ENCODE measurements at places on chromosomes 5 and 9. TPM values are rescaled to one million over a fixed set of nuclear protein-coding genes. Genes with fewer than 3 reads are reported as not detected.

DNA sequence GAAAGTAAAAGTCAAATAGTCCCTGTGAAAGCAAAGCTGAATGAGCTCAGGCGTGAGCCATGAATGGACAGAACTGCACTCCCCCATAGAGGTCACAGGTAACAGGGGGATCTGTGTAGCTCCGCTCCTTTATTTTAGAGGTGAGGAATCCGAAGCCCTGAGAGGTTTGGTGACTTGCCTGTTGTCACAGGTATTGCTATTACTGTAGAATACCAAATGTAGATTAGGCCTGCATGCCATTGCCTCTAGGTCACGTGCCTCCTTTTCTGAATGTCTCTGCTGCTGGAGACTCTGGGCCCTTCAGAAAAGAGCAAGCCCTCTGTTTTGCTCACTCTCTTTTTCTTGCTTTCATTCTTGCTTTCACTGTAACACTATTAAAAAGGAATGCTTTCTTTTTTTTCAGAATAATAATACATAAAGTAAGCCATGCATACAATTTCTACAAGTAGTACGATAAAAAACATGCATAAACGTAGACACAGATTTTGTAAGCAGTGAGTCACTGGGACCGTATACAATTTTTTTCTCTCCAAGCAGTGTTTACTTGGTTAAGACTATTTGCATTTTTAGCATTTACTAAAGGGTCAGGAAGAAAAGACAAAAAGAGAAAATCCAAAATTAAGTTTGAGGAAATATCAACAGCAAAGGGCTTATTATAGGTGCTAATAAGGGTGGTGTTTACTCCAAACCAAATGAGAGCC lies 568.7 kb upstream of the ADAMTS16 start:
- H3K36me3 ChIP-seq: no peaks in the 10 kb centered on the region
- no peak overlapping the region for H3K27ac ChIP-seq
- no peaks in the 10 kb centered on the region for H3K27me3 ChIP-seq
- H3K4me1 ChIP-seq: no peaks in the 10 kb centered on the region

GRCh38 chr9:10674586-10674985 lies 61.8 kb upstream of the PTPRD start:
- H3K27ac ChIP-seq: no peak overlapping the region
- no peak for DNase-seq
- no peaks in the 10 kb centered on the region for H3K27me3 ChIP-seq

GRCh38 chr9:110536822-110537221 lies 42.7 kb downstream of the SVEP1 start:
- no peak overlapping the region for H3K4me3 ChIP-seq
- DNase-seq: no peak
- no peaks in the 10 kb centered on the region for H3K36me3 ChIP-seq

DNA sequence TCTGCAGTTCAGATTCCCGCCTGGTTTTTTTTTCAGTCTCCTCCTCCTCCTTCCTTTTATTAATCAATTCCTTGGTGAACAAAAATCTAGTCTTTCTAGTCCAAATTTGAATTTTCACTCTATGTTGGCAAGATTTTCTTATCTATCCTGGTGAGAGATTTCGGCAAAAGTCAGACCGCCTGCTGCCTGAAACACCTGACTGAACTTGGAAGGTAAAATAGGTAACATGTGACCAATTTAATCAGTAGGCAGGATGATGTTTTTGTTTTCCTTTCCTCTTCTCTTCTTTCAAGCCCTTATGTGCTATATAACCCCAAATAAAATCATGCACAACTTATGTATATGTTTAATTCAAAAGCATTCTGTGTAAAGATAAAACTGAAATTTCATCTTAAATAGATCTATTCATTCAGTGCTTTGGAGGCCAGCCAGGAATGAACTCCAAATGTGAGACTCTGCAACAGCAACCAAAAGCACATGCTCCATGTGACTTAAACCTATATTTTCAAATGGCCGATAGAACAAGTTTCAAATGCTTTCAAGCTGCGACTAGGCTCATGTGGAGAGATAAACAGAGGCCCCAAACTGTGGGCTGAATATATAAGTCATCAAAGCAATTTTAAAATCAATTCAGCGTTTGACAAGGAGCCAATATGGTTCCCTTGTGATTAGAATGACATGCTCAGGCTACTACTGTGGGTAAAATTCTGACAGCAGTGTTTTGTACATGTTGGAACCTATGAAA lies 100.4 kb upstream of the SEMA6A start:
- no peak for DNase-seq
- peaks cover 41% of the 10 kb centered on the region for H3K4me1 ChIP-seq
- no peaks in the 10 kb centered on the region for H3K36me3 ChIP-seq

GRCh38 chr5:2740051-2740875 lies 11.2 kb downstream of the IRX2 start:
- no peaks in the 10 kb centered on the region for H3K27me3 ChIP-seq
- H3K4me3 ChIP-seq: no peak overlapping the region

- H3K27me3 ChIP-seq: no peaks in the 10 kb centered on the region
- no peak overlapping the region for H3K4me3 ChIP-seq
- DNase-seq: peak; percentile 1
These were observed 214.5 kb upstream of the CDH9 start for GRCh38 chr5:27252911-27253310.

- H3K36me3 ChIP-seq: no peaks in the 10 kb centered on the region
- no peak overlapping the region for H3K27ac ChIP-seq
- no peaks in the 10 kb centered on the region for H3K4me1 ChIP-seq
- no peak for DNase-seq
- no peaks in the 10 kb centered on the region for H3K27me3 ChIP-seq
These were observed 741.5 kb upstream of the RGMB start for GRCh38 chr5:98031926-98032325.

GRCh38 chr5:176500511-176500910 lies 36.7 kb downstream of the RNF44 start:
- no peak for DNase-seq
- peaks cover 16% of the 10 kb centered on the region for H3K36me3 ChIP-seq

GRCh38 chr5:132227235-132227484 lies 493 bp downstream of the P4HA2 start:
- no peak for DNase-seq
- no peaks in the 10 kb centered on the region for H3K36me3 ChIP-seq
- H3K27me3 ChIP-seq: peaks cover 5% of the 10 kb centered on the region
- H3K27ac ChIP-seq: no peak overlapping the region
- H3K4me3 ChIP-seq: peak overlapping the region; percentile 75
- H3K4me1 ChIP-seq: peaks cover 10% of the 10 kb centered on the region

- H3K27me3 ChIP-seq: no peaks in the 10 kb centered on the region
- no peak overlapping the region for H3K4me3 ChIP-seq
- H3K4me1 ChIP-seq: no peaks in the 10 kb centered on the region
- H3K36me3 ChIP-seq: no peaks in the 10 kb centered on the region
- DNase-seq: no peak
- H3K27ac ChIP-seq: no peak overlapping the region
These were observed 2.7 kb upstream of the CKMT2 start for GRCh38 chr5:81230416-81230815.

DNA sequence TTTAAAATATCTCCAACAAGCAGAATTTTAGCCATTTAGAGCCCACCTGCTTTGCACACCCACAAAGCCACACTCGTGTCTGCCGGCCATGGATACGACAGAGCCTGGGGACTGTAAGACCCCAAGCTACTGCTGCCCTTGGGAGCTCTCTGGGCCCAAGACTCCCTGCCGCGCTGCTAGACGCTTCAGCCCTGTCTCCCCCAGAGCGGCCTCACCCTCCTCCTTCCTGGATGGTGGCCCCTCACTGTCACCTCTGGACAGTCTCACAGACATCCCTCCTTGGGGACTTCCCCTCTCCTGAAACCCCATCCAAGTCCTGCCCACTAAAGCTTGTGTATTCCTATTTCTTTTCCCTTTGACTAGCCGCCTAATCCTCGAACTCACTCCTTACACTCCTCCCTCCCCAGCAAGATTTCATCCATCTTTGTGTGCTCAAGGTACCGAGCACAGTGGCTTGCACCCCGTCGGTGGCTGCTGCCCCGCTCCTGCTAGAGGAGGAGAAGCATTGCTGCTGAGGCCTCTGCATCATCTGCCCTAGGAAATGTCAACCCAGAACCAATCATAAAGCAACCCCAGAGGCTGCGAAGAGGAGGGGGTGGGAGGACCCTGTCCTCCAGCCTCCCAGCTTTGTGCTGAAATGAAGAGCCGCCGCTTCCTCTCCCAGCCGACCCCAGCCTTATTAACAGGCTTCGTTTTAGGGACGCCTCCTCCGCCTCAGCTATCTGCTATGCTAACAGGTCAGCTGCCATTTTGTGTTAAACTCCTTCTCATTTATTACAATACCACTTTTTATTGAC lies 71.2 kb downstream of the CFAP77 start:
- DNase-seq: no peak
- H3K4me3 ChIP-seq: no peak overlapping the region
- no peaks in the 10 kb centered on the region for H3K27me3 ChIP-seq
- no peaks in the 10 kb centered on the region for H3K36me3 ChIP-seq

GRCh38 chr5:175347027-175347426 lies 97.0 kb downstream of the DRD1 start:
- H3K4me3 ChIP-seq: no peak overlapping the region
- H3K27ac ChIP-seq: no peak overlapping the region
- no peaks in the 10 kb centered on the region for H3K4me1 ChIP-seq
- H3K27me3 ChIP-seq: no peaks in the 10 kb centered on the region

DNA sequence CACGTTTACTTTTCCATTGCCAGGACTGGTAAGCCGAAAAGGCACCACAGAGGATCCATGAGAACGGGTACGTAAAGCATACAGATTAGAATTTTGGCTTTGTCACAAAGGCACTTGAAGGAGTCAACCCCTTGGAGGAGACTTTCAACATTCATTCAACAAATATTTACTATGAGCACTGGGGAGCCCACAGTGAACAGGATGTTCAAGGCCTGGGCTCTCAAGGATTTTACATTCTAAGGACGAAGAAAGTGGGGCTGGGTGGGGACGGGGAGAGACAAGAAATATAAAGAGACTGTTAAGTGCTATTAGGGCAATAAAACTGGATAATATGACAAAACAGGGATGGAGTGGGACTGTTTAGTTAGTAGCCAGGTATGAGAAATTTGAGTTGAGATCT lies 66.0 kb downstream of the KLF4 start:
- no peak overlapping the region for H3K4me3 ChIP-seq
- no peaks in the 10 kb centered on the region for H3K4me1 ChIP-seq
- no peak overlapping the region for H3K27ac ChIP-seq
- DNase-seq: no peak
- H3K36me3 ChIP-seq: no peaks in the 10 kb centered on the region

DNA sequence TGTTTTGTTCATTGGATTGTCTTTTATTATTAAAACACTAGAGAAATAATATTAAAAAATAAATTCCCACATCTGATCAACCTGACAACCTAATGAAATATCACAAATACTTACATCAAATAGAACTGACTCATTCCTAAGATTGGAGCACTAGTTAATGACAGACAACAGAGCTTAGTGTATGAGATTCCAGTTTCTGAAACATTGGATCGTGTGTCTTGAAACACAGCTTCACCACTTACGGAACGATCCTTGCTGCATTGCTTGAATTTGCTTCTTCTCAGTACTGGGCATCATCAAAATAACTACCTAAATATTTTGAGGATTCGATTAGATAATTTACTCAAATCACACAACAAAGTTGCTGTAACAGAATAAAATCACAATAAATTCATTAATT lies 667.2 kb upstream of the CDH18 start:
- no peaks in the 10 kb centered on the region for H3K27me3 ChIP-seq
- no peak overlapping the region for H3K27ac ChIP-seq
- no peaks in the 10 kb centered on the region for H3K36me3 ChIP-seq
- H3K4me3 ChIP-seq: no peak overlapping the region
- H3K4me1 ChIP-seq: no peaks in the 10 kb centered on the region

DNA sequence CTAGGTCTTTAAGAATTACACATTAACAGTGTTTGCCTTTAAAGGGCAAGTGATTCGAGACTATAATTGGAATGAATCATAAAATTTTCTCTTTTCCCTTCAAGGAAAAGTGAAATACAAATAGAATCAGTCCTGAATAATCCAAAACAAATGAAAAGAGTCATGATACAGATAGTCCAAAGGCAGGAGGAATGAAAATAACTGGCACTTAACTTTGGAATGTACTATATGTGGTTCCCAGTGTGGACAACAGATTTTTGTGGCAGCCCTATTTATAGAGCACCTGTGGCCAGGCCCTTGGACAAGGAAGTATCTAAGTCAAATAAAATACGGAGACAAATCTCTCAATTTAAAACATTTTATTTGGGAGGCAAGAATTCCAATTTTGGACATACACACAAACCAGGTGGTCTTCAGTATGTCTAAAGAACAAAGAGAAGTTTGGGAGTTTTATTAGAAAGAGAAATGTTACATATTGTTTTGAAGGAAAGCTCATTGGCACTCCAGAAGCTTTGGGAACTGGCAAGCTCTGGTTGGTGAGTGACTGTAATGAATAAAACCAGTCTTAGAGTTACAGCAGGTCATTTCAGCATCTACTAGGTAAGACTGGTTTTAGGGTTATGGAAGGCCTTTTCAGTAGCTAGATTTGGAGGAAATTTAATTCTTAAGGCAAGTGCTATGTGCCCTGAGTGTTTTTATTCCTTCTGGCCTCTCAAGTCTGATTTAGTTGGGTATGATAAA lies 116.0 kb upstream of the PAM start:
- H3K4me3 ChIP-seq: no peak overlapping the region
- no peaks in the 10 kb centered on the region for H3K4me1 ChIP-seq
- no peak for DNase-seq
- H3K36me3 ChIP-seq: no peaks in the 10 kb centered on the region
- H3K27me3 ChIP-seq: no peaks in the 10 kb centered on the region
- H3K27ac ChIP-seq: no peak overlapping the region

GRCh38 chr9:4272126-4272525 lies 27.7 kb downstream of the GLIS3 start:
- no peak overlapping the region for H3K4me3 ChIP-seq
- no peaks in the 10 kb centered on the region for H3K4me1 ChIP-seq
- DNase-seq: no peak
- no peaks in the 10 kb centered on the region for H3K36me3 ChIP-seq

- no peak overlapping the region for H3K4me3 ChIP-seq
- no peaks in the 10 kb centered on the region for H3K36me3 ChIP-seq
- DNase-seq: no peak
- H3K27ac ChIP-seq: no peak overlapping the region
- H3K27me3 ChIP-seq: no peaks in the 10 kb centered on the region
- no peaks in the 10 kb centered on the region for H3K4me1 ChIP-seq
These were observed 26.5 kb downstream of the CEL start for GRCh38 chr9:133088146-133088750.

- H3K4me1 ChIP-seq: no peaks in the 10 kb centered on the region
- no peak for DNase-seq
- H3K27me3 ChIP-seq: no peaks in the 10 kb centered on the region
- H3K4me3 ChIP-seq: no peak overlapping the region
These were observed 4.5 kb downstream of the EXOC3 start for GRCh38 chr5:447501-447900.

- H3K4me3 ChIP-seq: no peak overlapping the region
- H3K27me3 ChIP-seq: no peaks in the 10 kb centered on the region
- H3K36me3 ChIP-seq: no peaks in the 10 kb centered on the region
- H3K4me1 ChIP-seq: no peaks in the 10 kb centered on the region
- H3K27ac ChIP-seq: no peak overlapping the region
- DNase-seq: no peak
These were observed 27.8 kb upstream of the VLDLR start for GRCh38 chr9:2593744-2594143.

Gene SHOC1
- total RNA-seq: not detected

Gene IL13
- total RNA-seq: not detected

Gene TCF7
- total RNA-seq: 60.2 TPM

Gene ACOT12
- not detected for total RNA-seq

Gene NMUR2
- total RNA-seq: not detected

Gene NR6A1
- 8.7 TPM for total RNA-seq

Gene ZNF300
- 0.08 TPM for total RNA-seq

Gene PCSK1
- not detected for total RNA-seq

Gene C9
- total RNA-seq: 0.13 TPM

Gene SPINK7
- total RNA-seq: not detected

Gene NIM1K
- total RNA-seq: 0.69 TPM

Measured in GM12878 (cell line).